ENCODE measurements at places on chromosomes 6 and 20.

GRCh38 chr6:131954059-131954774, 3.0 kb upstream of the CCN2 start:
- no peak for DNase-seq

- DNase-seq = no peak
Observed at GRCh38 chr6:55825402-55826051, 49.9 kb downstream of the BMP5 start.

DNA sequence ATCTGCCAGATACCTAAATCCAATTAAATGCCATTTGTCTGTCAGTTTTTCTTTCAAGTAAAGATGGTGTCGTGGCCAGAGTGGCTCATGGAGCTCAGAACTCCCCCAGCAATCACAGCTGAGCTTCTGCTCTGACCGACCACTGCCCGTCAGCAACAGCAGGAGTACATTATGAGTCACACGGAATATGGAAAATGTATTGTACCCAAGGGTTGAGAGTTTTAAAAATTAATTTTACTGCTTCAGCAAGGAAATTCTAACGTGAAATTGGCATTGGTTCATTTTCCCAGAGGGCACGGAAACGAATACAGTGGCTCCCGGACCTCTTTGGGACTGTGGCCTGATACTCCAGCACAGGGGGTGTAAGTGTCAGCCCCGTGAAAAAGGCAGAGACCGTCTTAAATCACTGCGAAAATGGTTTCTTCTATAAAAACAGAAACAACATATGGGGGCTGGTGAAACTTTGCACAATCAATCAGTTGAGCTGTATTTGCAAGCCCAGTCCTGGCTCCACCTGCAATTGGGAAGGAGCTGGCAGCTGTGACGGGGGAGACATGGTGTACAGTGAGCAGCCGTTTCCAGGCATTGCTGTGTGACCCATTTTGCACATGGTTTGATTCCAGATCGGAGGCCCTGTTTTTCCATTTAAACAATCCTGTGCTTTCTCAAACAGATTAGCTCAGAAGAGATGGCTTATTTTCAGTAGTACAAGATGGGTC, 12.8 kb downstream of the NPEPL1 start:
- no peak for DNase-seq

DNA sequence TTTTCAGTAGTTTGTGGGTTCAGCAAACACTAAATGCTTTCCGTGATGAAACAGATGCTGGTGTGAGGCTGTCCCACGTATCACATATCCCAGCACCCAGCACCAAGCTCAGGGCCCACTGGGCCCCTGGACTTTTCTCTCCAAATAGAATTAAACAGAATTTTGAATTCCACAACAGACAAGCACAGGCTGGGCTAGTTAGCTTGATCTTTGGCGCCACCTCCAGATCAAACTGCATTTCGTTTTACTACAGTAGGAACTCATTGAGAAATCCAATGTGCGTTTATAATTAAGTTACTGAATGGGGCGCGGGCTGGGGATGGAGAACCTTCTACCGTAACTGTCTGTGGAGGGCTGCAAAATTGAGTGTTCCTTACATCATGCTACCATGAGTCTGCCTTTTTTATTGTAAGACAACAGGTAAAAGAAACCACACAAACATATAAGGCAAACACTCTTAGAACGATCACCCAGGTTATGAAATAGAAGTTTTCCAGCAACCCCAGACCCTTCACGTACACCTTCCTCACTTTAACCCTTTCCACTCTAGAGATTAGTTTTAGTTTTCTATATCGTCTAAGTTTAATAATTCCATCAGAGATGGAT, 107.8 kb downstream of the ZFP64 start:
- peak; percentile 26 for DNase-seq

GRCh38 chr20:20658871-20659431, 53.5 kb downstream of the RALGAPA2 start:
- DNase-seq = no peak

DNA sequence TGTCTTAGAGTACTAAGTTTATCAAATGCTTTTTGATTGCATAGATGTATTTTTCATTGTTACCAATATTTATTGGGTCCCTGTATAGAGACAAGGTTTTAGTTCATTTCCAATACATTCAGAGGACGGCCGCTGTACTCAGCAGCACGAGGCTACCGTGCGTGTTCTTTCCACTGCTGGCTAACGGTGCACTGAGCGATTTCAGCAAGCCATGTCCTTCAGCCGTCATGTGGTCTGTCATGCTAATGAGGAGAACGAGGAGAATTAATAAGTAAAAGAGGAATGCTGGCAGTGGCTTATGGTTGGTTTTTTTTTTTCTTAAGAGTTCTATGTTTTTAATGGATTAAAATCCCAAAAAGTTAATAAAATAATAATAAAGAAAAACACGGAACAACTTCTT, 253.6 kb downstream of the ARID1B start:
- no peak for DNase-seq

- peak; percentile 79 for DNase-seq
Observed at GRCh38 chr20:35303735-35304491, 11.7 kb upstream of the FAM83C start.

GRCh38 chr6:70668499-70668812, 773 bp downstream of the SMAP1 start:
- peak; percentile 34 for DNase-seq

DNA sequence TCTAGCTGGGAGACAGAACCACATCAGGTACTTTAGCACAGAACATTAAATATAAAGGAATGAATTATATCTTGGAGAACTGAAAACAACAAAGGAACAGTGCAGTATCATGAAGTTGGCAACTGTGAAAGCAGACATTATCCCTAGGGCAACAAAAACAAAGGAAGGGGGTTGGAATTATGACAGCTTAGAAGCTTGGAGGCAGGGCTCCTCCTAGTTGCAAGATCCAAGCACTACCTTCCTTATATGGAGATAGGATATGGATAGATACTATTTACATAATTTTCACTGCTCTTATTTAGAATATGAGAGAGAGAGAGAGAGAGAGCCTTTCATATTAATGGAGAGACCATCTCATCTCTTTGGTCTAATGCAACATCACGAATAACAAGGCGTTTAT, 27.0 kb downstream of the TMEM14A start:
- DNase-seq = no peak

DNA sequence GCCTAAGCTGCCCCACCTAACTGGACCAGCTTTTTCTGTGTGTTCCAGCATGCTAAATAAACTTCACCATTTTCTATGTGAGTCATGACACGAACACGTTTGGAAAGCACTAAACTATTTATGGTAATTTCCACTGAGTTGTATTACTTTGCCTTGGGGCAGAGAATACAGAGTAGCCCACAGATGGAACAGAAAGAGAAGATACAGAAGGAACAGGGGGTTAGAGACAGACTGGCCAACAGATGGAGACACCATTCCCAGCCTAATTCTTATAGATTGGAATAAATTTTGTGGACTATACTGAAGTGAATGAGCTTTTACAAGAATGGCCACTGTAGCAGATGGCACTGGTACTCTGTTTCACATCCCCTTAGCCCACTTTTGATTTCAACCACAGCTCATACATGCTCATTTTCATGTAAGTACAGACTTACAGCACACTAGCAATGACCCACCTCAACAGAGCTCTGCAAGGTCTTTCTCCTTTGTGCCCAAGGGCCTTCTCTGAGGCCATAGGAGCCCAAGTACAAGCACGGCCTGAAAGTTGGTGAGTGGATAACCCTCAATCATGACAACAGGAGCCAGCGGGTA, 13.1 kb upstream of the NT5DC1 start:
- no peak for DNase-seq

GRCh38 chr6:21406316-21406715, 187.2 kb upstream of the SOX4 start:
- DNase-seq = no peak

DNA sequence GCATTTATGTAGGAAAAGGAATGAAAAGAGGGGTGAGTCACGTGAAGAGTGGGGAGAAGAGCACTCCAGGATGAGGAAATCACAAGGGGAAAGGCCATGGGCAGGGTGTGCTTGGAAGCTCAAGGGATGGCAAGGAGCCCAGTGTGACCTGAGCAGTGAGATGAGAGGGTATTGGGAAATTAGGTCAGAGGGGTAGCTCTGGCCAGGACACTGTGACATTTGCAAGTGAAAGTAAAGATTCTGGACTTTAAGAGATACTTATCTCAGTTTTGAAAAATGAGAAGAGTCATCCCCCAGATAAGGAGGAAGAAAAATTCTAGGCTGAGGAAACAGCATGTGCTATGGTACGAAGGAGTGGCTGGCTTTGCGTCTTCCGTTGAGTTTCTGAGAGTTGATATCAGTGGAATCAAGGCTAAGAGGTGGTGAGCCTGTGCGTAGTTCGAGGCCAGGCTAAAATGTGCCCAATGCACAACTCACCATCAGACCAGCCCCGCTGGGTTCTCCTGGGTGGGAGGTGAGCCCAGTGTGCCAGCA, 79.9 kb downstream of the GCLC start:
- DNase-seq = no peak

GRCh38 chr6:96755096-96755495, 82.2 kb downstream of the GPR63 start:
- DNase-seq = no peak

- DNase-seq = no peak
Observed at GRCh38 chr6:56382416-56382940, 135.1 kb upstream of the COL21A1 start.

- DNase-seq = no peak
Observed at GRCh38 chr6:122052346-122052900, 347.0 kb upstream of the HSF2 start.

- peak; percentile 28 for DNase-seq
Observed at GRCh38 chr6:130018744-130019325, 454 bp downstream of the L3MBTL3 start.

DNA sequence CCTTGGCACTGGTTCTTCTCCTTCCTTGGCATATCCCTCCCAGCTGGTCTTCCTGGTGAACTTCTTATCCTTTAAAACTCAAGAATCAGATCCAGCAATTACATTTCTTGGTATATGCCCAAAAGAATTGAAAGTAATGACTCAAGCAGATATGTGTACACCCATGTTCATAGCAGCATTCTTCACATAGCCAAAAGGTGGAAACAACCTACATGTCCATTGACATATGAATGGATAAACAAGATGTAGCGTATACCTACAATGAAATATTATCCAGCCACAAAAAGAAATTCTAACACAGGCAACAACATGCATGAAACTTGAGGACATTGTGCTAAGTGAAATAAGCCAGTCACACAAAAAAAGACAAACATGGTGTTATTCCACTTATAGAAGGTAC, 103.7 kb upstream of the NT5E start:
- no peak for DNase-seq

- no peak for DNase-seq
Observed at GRCh38 chr6:107246972-107247615, 131.8 kb upstream of the BEND3 start.

DNA sequence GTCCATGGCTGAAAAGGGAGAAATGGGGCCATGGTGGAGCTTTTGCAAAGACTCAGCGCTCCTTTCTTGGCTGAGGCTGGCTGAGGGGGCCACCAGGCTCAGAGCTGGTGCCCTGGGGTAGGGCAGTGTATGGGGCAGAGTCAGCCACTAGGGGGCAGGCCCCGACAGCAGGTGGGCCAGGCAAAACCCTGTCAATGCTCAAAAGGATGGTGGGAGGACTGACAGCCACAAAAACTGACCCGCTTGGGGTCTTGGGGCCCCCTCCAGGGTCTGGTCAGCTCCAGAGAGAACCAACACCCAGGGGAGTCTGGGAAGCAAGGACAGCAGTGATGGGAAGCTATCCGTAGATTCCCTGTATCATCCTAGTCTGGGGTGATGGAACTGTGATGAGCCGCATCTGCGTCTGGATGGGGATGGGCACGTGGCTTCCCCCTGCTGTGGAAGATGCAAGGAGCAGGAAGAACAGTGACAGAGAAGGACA, 306.9 kb downstream of the DHX35 start:
- DNase-seq = peak; percentile 3

DNA sequence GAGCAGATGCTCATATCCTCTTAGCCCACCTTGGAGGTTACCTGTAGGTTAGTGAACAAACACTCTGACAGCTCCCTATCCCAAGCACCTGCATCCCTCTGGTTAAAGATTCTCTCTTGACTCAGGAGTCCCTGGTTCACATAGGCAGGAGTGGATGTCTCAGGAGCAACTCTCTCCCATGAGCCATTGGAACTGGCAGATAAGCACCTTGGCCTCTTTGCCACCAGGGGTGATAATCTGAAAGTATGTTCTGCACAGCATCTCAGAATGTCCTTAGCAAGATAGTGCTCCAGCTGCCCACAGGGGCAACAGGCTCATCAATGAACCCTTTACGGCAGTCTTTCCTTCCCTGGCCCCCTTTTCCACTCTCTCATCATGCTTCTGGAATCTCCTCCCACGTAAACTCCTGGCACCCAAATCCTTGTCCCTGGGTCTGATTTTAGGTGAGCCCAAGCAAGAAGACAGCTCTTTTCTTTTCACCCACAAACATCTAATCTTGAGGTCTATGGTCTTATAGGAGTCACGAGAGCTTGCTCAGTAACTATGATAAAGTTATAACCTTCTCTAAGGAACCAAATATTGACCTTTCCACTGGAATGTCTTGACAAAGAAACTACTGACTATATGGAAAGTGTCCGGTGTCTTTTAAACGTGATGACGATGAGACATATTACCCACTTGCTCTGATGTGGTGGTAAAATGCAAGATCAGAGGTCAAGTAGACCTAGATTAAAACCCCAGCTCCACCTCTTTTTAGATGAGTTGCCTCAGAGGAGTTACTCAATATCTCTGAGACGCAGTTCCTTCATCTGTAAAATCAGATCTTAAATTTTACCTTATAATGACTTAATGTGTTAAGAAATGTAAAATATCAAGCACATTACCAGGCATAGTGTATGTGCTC, 39.8 kb upstream of the ISM1 start:
- DNase-seq = no peak

DNA sequence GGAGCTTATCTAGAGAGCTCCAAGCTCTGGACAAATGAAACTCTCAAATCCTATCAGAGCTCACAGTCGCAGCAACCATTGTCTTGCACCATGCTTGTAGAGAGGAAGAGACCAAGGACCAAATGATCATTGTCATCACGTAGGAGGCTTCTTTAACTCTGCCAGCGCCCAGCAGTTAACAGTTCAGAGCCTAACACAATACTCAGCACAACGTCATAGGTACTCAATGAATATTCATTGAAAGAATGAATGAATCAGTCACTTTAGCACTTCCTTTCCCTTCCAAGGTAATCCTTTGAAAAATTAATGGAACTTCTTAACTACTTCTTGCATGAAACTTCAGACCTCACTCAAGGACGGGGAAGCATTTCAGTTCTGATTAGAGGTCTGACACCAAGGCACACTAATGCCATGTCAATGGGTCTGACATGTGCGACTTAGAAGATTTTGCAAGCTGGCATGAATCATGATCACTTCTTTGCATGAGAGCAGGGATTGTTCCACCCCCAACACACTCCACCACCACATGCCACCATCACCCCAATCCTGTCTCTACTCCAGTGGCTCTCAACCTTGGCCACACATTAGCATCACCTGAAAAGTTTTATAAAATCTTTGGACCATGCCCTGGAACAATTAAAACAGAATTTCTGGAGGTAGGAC, 45.1 kb downstream of the KHDC1L start:
- DNase-seq = no peak

- DNase-seq = no peak
Observed at GRCh38 chr6:130229645-130230044, 6.9 kb upstream of the SAMD3 start.

- no peak for DNase-seq
Observed at GRCh38 chr6:46734867-46735719, at the start of gene PLA2G7. Gene PLA2G7 (minus strand): TSS chr6:46735375. CDS start chr6:46722891, 12,484 bp downstream.

Data from activated CD4-positive, alpha-beta T cell treated with anti-CD3 and anti-CD28 coated beads, Interleukin-2, amount 50 U/mL, for 1 hour (primary cell).